Choroid plexus epithelial cell (primary cell): ENCODE measurements at places on chromosomes 1 and 21.

DNA sequence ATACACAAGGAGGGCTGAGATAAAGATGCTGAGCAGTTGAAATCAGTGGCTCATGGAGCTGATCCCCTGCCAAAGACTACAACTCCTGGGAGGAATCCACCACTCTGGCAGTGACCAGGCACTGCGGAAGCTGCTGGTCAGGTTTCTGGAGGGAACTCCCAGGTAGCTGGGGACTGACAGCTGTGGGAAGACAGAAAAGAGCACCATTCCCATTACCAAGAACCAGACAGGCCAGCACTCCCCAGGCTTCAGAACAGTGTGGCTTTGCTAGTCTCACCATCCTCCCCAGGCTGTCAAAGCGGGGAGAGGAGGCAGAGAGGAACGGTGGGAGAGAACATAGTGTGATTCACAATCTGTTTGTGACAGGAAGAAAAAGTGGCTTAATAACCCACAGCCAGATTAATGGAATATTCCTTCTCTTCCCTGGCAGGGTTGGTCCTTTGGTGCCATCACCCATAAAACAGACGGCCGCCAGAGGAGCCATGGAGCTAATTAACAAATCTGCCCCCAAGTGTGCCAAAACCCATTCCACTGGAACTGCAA lies 92.1 kb downstream of the MAB21L3 start:
- no peak for DNase-seq

DNA sequence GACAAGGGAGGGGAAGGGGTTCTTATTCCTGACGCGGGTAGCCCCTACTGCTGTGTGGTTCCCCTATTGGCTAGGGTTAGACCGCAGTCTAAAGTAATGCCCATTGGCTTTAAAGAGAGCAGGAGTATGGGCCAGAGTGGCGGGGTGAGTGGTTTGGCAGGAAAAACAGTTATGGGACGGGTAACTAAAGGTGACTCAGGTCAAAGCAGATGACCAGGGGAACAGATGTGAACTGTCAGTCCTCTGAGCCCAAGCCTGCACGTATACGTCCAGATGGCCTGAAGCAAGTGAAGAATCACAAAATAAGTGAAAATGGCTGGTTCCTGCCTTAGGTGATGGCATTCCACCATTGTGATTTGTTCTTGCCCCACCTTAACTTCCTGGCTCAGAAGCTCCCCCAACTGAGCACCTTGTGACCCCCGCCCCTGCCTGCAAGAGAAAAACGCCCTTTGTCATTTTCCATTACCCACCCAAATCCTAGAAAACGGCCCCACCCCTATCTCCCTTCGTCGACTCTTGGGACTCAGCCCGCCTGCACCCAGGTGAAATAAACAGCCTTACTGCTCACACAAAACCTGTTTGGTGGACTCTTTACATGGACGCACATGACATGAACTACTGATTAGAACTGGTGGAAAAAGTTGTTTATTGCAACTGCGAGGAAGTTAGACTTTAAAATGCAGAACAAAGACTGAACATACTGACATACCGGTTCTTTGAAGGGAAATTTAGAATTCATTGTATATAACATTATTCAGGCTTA lies 758 bp upstream of the ATAD3B start:
- no peak for DNase-seq

DNA sequence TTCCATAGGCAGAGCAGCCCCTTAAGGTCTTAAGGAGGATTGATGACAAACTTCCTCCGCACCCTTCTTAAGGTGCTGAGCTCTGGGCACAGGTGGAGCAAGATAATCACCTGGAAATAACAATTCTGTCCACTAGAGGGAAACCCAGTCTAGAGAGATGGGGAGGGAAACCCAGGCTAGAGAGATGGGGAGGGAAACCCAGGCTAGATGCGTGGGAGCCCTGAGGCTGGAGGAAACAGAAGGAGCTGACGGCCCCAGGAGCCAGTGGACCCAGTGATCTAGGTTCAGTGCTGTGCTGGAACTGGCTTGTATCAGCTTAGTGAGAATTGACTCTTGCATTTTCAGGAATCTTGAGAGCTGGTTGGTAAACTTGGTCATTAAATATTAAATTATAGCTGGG lies 17.8 kb upstream of the MYCL start:
- DNase-seq, result peak; percentile 78

GRCh38 chr1:38746941-38747600 lies 112.5 kb downstream of the RRAGC start:
- DNase-seq, result no peak

- no peak for DNase-seq
Measured at GRCh38 chr21:42655796-42656770, 2.7 kb downstream of the PDE9A start.

- no peak for DNase-seq
Measured at GRCh38 chr1:226553924-226554282, 5.3 kb downstream of the STUM start.

- no peak for DNase-seq
Measured at GRCh38 chr1:47696737-47697441, 259.0 kb downstream of the FOXD2 start.

GRCh38 chr21:40902299-40902698 lies 55.3 kb upstream of the DSCAM start:
- no peak for DNase-seq

GRCh38 chr1:98331243-98331642 lies 330.3 kb upstream of the SNX7 start:
- DNase-seq, result peak; percentile 56

DNA sequence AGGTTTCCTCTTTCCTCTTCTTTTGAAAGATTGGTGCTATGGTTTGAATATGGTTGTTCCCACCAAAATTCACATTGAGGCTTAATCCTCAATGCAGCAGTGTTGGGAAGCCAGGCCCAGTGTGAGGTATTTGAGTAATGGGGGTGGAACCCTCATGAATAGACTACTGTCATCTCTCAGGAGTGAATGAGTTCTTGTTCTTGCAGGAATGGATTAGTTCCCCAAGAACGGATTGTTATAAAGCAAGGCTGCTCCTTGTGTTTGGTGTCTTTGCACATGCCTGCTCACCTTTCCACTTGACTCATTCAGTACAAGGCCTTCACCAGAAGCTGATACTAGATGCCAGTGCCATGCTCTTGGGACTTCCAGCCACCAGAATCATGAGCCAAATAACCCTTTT lies 223.2 kb downstream of the BACH1 start:
- DNase-seq, result no peak

GRCh38 chr1:9413071-9413876 lies 120.6 kb downstream of the SPSB1 start:
- peak; percentile 97 for DNase-seq

GRCh38 chr1:30410153-30410851 lies 313.1 kb downstream of the MATN1 start:
- no peak for DNase-seq

DNA sequence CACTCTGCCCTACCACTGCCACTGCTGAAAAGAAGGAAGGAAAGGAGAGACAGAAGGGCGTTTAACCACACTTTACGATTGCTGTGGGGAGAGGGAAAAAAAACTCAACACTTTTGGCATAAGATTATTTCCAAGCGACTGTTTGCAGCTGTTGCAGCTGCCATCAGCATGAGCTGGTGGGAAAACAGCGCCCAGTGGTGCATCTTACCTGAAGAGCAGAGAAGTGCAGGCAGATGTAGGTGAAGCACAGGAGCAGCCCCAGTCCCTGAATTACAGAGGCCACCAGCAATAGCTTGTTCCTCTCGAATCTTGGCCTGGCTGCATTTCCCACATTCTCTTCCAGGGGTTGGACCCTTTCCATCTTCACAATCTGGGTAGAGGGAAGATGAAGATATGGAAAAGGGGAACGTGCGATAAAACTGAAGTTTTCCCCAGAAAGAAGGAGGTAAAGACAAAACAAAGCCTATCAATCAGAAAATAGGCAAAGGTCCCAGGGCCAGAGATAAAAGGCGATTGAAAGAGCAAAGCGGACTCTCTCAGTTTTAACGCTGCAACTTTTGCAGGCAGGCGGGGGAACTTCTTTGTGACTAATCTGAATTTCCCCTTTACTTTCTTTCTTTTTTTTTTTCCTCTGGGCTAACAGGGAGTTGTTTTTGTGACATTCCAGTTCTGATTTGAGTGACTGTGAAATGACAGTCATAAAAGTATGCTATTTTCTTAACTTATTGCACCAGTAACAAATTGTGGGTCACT lies at the start of gene TNFSF4:
TNFSF4 (minus strand) TSS at position 516 of the 753 bp plus-strand sequence; CDS start at position 361, 155 bp downstream.
- no peak for DNase-seq

DNA sequence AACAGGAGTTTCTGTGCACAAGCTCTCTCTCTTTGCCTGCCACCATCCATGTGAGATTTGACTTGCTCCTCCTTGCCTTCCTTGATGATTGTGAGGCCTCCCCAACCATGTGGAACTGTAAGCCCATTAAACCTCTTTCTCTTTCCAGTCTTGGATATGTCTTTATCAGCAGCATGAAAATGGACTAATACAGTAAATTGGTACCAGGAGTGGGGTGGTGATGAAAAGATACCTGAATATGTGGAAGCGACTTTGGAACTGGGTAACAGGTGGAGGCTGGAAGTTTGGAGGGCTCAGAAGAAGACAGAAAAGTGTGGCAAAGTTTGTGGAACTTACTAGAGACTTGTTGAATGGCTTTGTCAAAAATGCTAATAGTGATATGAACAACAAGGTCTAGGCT lies 69.1 kb upstream of the VANGL1 start:
- DNase-seq, result no peak

GRCh38 chr1:9174243-9174642 lies 45.3 kb upstream of the GPR157 start:
- DNase-seq, result no peak

DNA sequence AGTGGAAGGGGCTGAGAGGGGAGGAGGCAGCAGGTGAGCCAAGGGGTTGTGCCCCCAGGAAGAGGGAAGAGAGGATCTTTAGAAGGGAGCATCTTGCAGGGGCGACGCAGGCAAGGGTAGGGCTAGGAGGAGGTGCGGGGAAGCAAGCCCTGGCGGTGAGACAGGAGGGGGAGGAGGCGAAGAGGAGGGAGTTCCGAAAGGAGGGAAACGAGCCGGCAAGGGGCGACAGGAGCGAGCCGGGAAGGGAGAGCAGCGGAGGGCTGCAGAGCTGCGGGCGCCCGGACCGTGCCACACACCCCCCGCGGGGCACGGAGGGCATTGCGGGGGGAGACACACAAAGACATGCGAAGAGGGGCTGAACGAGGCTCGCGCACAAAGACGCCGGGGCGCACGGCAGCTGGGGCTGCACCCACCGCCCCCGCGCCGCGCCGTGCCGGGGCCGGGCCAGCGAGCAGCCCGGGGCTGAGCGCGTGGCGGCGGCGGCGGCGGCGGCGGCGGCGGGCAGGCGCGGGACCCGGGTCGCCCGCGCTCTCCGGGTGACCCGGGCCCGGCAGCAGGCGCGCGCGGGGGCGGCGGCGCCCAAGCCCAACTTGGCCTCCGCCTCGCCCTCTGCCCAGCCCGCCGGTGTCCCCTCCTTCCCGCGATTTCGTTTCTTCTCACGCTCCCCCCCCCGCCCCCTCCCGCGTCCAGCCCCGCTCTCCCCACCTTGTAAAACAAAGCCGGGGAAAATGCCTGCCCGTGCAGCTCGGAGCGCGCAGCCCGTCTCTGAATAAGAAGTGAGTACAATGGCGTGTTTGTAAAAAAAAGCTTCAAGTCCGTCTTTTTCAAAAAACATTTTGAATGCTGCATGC lies at the start of gene KCNK2:
KCNK2 (plus strand) TSS at position 206 of the 851 bp plus-strand sequence. CDS start 649 bp downstream, outside the sequence.
- DNase-seq, result peak; percentile 8

DNA sequence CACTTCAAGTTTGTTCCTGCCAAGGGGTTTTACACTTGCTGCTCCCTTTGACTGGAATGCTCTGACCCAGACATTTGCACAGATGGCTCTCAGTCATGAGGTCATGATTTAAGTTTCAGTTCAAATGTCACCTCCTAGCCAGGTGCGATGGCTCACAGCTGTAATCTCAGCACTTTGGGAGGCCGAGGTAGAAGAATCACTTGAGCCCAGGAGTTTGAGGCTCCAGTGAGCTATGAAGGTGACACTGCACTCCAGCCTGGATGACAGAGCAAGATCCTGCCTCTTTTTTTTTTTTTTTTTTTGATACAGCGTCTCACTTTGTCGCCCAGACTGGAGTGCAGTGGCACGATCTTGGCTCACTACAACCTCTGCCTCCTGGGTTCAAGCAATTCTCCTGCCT lies 4.5 kb upstream of the ZMYM4 start:
- DNase-seq, result no peak

DNA sequence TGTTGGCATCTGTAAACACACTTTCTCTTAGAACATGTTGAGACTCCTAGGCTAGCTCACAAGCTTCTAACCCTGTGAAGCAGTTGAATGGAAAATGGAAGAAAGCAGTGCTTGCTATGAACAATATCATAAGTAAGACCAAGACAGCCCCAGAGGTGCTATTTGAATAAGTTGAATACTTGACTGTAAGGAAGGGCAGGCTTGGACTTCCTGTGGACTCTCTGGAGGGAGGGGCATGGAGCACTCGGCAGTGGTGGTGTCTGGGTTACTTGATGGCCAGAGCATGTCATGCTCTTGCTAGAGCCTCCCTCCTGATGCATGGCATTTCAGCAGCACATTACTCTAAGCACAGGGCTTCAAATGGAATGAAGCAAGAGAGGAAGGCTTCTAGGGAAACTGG lies 60.0 kb downstream of the MRPS6 start:
- no peak for DNase-seq

- DNase-seq, result no peak
Measured at GRCh38 chr1:157235307-157235706, 97.1 kb upstream of the ETV3 start.

- no peak for DNase-seq
Measured at GRCh38 chr1:161735837-161736236, 13.7 kb upstream of the DUSP12 start.

- DNase-seq, result no peak
Measured at GRCh38 chr1:21590126-21590880, 78.9 kb downstream of the RAP1GAP start.

DNA sequence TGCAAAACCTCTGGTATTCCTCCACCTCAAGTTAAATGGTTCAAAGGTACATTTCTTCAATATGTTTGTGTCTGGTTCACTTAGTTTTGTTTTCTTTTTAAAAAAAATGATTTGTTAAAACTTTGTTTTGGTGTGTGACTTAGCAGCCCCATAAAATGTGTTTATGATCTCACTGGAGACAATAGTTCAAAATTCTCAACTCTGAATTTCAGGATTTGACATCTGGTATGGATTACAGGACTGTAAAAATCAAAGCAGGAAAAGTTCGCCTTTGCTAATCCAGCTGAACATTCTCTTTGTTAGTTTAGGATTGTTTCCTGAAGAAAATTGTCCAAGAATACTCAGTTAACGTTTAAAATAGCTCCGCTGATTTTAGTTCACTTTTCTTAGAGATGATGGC lies 231.7 kb downstream of the HMCN1 start:
- no peak for DNase-seq

GRCh38 chr1:201774224-201774982 lies 54.6 kb upstream of the IPO9 start:
- peak; percentile 91 for DNase-seq

GRCh38 chr1:29156543-29157268 lies 25.0 kb downstream of the SRSF4 start:
- DNase-seq, result peak; percentile 82
